ENCODE measurements at places on chromosomes 3 and 15.
A peak's percentile ranks its signal among the peaks of the same experiment; 100 is the strongest.

GRCh38 chr3:107627962-107628542, 105.3 kb downstream of the BBX start:
- DNase-seq, result no peak

GRCh38 chr3:178665747-178666146, 129.5 kb downstream of the KCNMB2 start:
- no peak for DNase-seq

- no peak for DNase-seq
Measured at GRCh38 chr15:83955806-83956265, 279.7 kb upstream of the GOLGA6L4 start.

DNA sequence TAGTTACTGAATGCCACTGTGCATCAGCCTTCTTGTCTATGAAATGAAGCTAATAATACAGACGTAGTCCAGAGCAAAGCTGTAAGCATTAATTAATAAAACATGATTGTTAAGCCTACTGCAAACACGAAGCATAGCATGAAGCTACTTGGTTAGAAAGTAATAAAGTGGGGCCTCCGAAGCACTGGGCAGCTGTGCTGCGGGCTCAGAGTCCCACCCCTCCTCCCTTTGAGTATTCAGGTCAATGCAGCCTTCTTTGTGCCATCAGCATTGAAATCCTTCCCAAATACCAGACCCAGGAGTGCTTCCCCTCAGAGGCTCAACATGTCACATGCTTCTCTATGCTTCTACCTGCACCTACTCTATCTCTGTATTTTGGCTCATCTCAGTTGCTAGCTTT, 1112.6 kb downstream of the IGSF11 start:
- DNase-seq, result no peak

GRCh38 chr3:118760585-118761290, 273.9 kb downstream of the IGSF11 start:
- DNase-seq, result no peak

DNA sequence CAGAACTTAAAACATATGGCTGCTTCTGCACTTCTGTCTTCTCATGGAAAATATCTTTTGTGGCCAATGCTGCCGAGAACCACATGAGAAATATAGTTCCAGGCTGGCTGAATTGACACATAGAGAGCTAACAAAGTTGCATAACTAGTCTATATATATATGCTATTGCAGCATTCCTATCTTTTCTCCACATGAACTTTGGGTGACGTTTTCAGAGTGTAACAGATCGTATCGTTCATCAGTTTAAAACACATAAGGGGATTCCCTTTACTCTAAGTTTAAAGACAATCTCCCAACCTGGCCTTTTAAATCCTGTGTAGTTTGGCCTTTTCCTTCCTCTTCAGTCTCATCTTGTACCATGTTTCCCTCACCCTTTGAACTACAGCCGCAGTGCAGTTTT, 394.2 kb upstream of the CBLB start:
- no peak for DNase-seq

- DNase-seq, result no peak
Measured at GRCh38 chr3:195904368-195904767, 4.0 kb downstream of the TNK2 start.

GRCh38 chr3:4233488-4233887, 69.7 kb upstream of the SETMAR start:
- no peak for DNase-seq

GRCh38 chr3:46895761-46896160, 18.2 kb downstream of the PTH1R start:
- no peak for DNase-seq

- peak; percentile 3 for DNase-seq
Measured at GRCh38 chr3:107525644-107526305, 3.0 kb downstream of the BBX start.

DNA sequence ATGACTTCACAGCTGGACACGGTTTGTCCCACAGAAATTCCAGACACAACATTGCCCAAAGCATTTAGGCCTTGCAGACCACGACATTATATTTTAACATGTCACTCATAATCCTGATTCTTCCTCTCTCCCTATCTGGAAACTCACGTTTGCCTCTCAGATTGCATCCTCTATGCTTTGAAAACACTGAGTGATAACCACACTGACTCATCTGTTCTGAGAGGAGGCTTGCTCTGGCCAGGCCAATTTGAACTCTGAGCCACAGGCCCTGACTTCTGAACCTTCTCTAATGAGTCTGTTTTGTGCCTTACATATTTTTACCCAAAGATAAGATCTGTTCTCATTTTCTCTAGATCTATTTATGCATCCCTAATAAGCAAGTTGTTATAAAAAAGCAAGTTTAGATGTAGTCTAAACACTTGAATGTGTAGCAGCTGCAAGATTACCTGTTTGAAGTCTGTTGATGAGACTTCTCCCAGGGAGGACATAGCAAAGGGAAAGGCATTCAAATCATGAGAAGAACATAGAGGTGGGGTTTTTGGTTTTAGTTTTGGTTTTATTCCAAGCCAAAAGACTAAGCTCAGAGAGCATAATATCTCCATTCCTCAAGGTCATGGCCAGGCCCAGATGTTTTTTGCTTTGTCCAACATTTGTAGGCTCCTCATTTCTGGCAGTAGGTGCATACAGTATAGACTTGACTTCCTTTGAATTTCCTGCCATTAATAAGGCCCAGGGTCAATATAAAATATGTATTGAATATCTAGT, 234.4 kb upstream of the LRTM1 start:
- DNase-seq, result no peak

Measured in stimulated activated CD8-positive, alpha-beta memory T cell treated with anti-CD3 and anti-CD28 coated beads, Interleukin-2, amount 100 ng/mL, for 48 hours (primary cell).